ENCODE measurements at places on chromosomes 16 and 17.

GRCh38 chr17:21286066-21286770, 1.7 kb downstream of the MAP2K3 start:
- no peak for DNase-seq

- DNase-seq: no peak
These were observed 23.2 kb downstream of the CMIP start for GRCh38 chr16:81467815-81468214.

DNA sequence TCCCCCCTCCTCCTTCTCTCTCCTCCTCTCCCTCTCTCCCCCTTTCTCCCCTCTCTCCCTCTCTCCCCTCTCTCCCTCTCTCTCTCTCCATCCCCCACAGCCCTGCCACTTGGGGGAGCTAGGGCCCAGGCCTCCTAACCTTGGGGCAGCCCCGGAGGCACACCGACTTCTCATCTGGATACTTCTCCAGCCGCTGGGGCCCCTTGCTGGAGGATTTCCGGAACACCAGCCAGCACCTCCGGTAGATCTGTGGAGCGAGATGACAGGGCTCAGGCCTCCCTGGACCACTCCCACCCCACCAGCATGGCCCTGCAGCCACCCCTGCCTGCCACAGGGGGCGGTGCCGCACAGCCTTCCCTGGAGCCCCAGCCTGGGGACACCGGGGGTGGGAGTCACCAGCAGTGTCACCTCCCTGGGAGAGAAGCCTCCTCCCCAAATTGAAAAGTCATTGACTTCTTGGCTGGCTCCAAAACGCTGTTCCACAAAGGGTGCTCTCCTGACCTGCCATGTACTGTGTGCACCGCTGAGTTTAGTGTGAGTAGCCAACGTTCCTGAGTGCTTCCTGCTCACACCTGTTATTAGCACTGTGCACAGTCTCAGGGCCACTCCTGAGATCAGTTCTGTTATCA, 10.5 kb downstream of the DOK4 start:
- peak; percentile 57 for DNase-seq

DNA sequence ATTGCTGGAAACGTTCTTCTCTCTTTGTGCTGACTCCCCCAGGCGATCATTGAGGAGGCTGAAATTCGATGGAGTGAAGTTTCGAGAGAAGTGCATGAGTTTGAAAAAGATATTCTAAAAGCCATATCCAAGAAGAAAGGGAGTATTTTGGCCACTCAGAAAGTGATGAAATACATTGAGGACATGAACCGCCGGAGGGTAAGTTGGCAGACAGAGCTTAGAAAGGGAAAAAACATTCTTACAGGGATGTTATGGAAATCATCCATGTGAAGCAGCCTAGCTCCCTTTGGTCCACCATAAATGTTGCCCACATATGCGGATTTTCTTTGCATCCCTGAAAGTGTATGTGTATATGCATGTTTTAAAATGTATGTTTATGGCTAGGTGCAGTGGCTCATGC, 36.5 kb downstream of the PRSS54 start:
- no peak for DNase-seq

DNA sequence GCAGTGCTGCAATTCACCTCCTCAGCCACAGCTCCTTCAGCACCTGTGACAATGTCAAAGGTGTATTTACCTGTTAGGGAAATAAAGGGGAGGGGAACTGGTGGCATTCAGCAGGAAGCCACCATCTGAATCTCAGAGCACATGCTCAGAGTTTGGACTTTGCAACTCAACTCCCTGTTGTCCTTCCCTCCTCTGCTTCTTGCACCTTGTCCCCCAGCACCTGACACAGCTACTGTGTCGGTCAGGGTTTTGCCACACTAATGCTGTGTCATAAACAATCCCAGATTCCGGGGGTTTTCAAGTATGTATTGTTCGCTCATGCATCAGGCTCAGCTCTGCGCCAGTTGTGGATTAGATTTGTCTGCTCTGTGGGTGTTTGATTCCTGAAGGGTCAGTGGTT, 43.7 kb downstream of the HSBP1 start:
- no peak for DNase-seq

- no peak for DNase-seq
These were observed 61.0 kb downstream of the ARHGAP17 start for GRCh38 chr16:24954137-24954536.

DNA sequence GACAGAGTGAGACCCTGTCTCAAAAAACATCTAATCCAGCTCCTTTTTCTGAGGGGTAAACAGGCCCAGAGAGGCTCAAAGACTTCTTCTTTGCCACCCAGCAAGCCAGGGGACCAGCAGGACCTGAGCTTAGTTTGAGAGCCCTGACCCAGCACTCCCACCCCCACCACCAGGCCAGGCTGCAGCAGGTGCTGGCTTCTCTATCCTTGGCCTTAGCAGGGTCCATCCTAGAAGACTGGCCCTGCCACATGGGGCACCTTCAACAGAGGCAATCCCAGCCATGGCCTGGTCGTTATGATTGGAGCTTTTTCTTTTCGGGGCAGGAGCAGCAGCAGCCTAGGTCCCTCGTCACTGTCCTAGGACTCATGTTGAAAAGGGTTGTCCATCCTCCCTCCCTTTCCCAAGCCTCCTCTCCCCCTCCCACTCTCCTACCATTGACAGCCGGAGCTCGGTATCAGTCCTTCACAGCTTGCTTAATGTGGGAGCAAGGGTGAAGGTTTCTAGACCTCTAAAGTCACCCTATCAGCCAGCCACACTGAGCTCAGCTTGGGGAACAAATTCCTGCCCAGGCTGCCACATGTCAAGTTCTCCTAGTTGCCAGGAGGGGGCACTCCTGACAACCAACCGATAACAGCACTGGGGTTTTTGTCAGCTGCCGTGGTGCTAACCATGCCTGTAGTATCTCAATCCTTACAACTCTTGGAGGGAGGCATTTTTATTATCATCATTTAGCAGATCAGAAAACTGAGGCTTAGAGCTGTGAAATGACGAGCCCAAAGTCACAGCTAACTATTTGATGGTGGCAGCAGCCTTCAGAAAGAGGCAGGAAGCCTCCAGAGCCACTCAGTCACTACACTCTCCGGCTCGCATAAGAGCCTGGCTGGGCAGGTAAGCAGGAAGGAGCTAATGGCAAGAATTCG, 11.2 kb downstream of the MRPL27 start:
- DNase-seq: peak; percentile 44

- no peak for DNase-seq
These were observed 16.8 kb downstream of the PIEZO1 start for GRCh38 chr16:88768071-88768783.

GRCh38 chr17:233473-233941, 52.1 kb upstream of the DOC2B start:
- no peak for DNase-seq

DNA sequence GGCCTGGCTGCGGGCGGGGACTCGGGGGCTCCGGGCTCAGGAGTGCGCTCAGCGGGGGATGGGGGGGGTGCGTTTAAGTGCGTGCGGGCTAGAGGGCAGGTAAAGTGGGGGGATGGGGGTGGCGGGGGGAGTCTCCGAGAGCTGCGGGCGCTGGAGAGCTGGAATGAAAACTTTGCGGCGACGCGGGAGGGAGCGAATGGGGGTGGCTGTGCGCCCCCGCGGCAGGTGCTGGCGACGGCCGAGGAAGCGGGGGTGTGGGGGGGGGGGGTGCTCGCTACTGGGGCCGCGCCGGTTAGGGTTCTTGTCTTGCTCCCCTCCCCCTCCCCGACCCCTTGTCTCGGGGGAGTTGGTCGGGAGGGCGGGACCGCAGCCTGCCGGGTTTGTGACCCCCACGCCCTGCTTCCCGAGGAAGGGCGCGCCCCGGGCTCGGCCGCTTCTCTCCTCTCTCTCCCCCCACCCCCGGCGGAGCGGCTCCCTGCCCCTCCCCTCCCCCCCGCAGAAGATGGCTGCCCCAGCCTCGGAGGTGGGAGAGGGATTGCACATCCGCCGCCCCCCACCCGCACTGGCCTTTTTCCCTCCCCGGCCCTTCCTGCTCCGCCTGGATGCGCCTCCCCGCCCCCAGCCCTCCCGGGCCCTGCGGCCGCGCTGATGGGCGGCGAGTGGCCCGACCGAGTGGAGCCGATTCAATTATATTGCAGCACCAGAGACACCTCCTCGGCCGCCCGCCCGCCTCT, 649 bp downstream of the GSE1 start:
- DNase-seq: no peak

DNA sequence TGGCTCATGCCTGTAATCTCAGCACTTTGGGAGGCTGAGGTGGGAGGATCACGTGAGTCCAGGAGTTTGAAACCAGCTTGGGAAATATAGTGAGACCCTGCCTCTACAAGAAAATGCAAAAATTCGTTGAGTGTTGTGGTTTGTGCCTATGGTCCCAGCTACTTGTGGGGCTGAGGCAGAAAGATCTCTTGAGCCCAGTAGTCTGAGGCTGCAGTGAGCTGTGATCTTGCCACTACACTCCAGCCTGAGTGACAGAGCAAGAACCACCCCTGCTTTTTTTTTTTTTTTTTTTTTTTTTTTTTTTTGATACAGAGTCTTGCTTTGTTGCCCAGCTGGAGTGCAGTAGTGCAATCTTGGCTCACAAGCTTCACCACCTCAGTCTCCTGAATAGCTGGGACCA, 34.0 kb downstream of the ITGB3 start:
- DNase-seq: no peak

- DNase-seq: no peak
These were observed 2.6 kb downstream of the RABEP1 start for GRCh38 chr17:5284681-5285080.

DNA sequence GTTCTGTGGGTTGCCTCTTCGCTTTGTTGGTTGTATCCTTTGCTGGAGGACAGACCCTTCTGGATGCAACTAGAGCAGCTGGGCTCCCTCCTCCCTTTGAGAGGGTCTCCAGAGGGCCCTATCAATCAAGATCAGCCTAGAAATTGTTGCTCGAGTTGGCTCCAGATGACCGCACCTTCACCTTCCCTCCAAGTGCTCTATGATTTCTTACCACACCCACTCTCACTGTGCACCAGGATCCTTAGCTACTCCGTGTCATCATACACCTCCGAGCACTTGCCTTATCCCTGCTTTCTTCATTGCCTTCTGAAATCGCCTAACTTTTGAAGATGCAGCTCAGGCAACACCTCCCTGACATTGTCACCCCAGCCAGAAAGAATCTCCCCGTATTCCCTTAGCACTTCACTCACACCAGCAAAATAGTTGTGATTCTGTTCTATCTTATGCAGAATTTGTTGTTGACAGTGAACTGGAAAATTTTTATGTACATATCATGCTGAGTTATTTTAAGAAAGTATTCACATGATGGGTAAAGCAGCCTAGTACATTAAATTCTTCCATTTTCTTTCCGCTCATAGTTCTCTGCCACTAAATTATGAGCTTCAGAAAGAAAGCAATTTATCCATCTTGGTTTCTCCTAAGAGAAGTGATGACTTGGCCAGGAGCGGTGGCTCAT, 52.9 kb downstream of the ABAT start:
- no peak for DNase-seq

- DNase-seq: peak; percentile 79
These were observed 13.2 kb downstream of the SREBF1 start for GRCh38 chr17:17823433-17824118.

DNA sequence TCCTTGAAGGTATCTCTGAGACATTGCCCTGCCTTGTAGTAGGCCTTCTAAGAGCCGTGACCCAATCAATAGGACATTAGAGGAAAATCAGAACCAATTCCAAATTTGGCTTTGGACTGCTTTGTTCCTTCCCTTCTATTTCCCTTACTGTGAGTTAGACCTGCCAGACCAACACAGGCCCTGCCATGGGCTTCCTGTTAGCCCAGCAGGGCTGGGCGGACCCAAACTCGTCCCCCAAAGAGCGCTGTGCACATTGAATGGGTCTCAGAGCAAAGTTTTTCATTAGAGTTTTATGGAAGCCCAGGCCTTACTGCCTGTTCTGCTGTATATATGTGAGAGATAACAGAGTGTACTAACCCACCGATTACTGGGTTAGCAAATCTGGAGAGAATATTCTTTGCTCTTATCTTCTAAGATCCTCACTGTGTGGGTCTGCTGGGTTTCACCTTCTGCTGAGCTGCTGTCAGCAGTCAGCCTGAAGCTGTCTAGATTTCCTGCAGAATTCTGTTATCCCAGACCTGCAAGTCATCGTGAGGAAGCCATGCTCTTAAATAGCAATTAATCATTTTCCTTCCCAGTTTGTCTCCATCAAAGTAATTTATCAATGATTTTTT, 5.7 kb downstream of the ARHGAP44 start:
- no peak for DNase-seq

GRCh38 chr17:73430848-73431247, 119.0 kb upstream of the CDC42EP4 start:
- no peak for DNase-seq

- no peak for DNase-seq
These were observed 94.4 kb upstream of the CIBAR2 start for GRCh38 chr16:85206472-85207356.

GRCh38 chr17:67238991-67239390, 6.0 kb downstream of the HELZ start:
- no peak for DNase-seq

GRCh38 chr17:31584438-31585279, 193.2 kb downstream of the RAB11FIP4 start:
- no peak for DNase-seq

GRCh38 chr17:38745545-38745944, 2.6 kb downstream of the PCGF2 start:
- DNase-seq: no peak

GRCh38 chr16:59327894-59328293, 593.8 kb upstream of the GOT2 start:
- DNase-seq: no peak

- no peak for DNase-seq
These were observed 260.8 kb upstream of the PSMD7 start for GRCh38 chr16:74035816-74036215.

- peak; percentile 61 for DNase-seq
These were observed 125.4 kb upstream of the CHMP6 start for GRCh38 chr17:80866050-80866793.

- DNase-seq: no peak
These were observed 32.7 kb downstream of the LITAF start for GRCh38 chr16:11554053-11554452.

DNA sequence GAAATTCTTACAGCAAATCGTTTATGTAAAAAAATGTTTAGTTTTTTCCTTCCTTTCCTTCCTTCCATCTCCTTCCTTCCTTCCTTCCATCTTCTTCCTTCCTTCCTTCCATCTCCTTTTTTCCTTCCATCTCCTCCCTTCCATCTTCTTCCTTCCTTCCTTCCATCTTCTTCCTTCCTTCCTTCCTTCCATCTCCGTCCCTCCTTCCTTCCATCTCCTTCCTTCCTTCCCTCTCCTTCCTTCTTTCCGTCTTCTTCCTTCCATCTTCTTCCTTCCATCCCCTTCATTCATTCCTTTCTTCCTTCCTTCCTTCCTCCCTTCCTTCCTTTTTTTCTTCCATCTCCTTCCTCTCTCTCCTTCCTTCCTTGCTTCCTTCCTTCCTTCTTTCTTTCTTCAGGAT, 22.7 kb downstream of the MYOCD start:
- no peak for DNase-seq

- DNase-seq: no peak
These were observed 327.8 kb upstream of the MAF start for GRCh38 chr16:79928142-79928873.

- DNase-seq: no peak
These were observed 83.6 kb downstream of the RGS9 start for GRCh38 chr17:65220732-65221131.

GRCh38 chr17:34756637-34757021, 177.2 kb downstream of the TMEM132E start:
- DNase-seq: no peak
